Keratinocyte (primary cell): ENCODE measurements at places on chromosomes 7 and 10. TPM values are rescaled to one million over a fixed set of nuclear protein-coding genes. Genes with fewer than 3 reads are reported as not detected.

CALCR gene
- polyA plus RNA-seq = not detected in 3 replicates

LLCFC1 gene
- polyA plus RNA-seq = not detected in 3 replicates

NME8 gene
- not detected in 3 replicates for polyA plus RNA-seq

MEST gene
- polyA plus RNA-seq = 3.7 to 5.8 TPM (median 3.8 TPM) in 3 replicates

PRSS37 gene
- not detected in 3 replicates for polyA plus RNA-seq

LIMK1 gene
- polyA plus RNA-seq = 13.3 to 23.2 TPM (median 22.3 TPM) in 3 replicates

LRRD1 gene
- 0.04 TPM in 2 of 3 replicates, not detected in the other for polyA plus RNA-seq

NKX1-2 gene
- 0.89 to 3.6 TPM (median 1.9 TPM) in 3 replicates for polyA plus RNA-seq

KIAA1549 gene
- 0.70 to 1.6 TPM (median 1.1 TPM) in 3 replicates for polyA plus RNA-seq

TFR2 gene
- polyA plus RNA-seq = 0.07 to 0.21 TPM (median 0.12 TPM) in 3 replicates

HABP2 gene
- not detected in 3 replicates for polyA plus RNA-seq

EPHA1 gene
- 24.6 to 37.1 TPM (median 31.9 TPM) in 3 replicates for polyA plus RNA-seq

CRYGN gene
- not detected in 3 replicates for polyA plus RNA-seq

SPAM1 gene
- polyA plus RNA-seq = not detected in 3 replicates

GFRA1 gene
- polyA plus RNA-seq = 0.01 TPM in 1 of 3 replicates, not detected in the others

TMEM229A gene
- not detected in 3 replicates for polyA plus RNA-seq

PTPRE gene
- polyA plus RNA-seq = 10.5 to 16.0 TPM (median 15.1 TPM) in 3 replicates

SPDYE5 gene
- polyA plus RNA-seq = 0.04 TPM in 1 of 3 replicates, not detected in the others

HOXA6 gene
- polyA plus RNA-seq = 0.52 to 0.72 TPM (median 0.54 TPM) in 3 replicates
